ENCODE measurements at places on chromosomes 12 and 14.
A peak's percentile ranks its signal among the peaks of the same experiment; 100 is the strongest.

GRCh38 chr14:22614240-22614799 lies 16.2 kb downstream of the ABHD4 start:
- DNase-seq = no peak

DNA sequence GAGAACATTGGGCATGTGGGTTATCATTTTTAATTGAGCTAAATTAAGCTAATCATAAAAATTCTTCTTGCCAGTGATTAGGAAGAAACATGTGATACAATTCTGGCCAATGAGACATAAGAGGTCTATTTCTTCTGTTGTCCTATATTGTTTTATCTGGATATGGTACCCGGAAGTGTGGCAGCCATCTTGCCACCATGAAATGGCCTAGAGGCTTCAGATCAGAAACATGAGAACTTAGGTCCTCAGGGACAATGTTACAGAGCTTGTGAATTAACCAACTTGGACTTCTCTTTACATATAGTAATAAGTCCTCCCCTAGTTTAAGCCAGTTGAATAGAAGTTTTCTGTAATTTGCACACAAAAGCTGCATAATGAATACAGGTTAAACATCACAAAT lies 30.5 kb downstream of the MBIP start:
- no peak for DNase-seq

DNA sequence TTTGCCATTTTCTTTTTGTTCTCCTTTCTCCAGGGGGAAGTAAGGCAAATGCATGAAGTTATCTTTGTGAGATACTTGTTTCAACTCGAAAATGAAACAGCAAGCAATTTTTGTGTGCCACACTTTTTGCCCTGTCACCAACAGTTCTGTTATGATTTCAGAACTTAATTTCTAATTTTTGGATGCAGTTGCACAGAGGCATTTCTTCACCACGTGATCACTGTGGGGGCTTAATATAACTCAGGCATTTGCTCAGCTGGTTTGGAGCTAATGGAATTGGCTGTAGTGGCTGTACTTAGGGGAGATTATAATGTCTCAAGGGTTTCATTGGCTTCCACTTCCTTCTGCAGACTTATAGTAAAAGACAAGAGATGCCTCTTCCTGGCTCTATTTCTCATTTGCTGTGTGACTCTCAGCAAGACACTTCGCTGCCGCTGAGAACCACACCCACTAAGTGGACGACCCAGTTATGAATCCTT lies 452.4 kb downstream of the RAD51B start:
- DNase-seq = no peak

GRCh38 chr12:125233319-125233718 lies 168.1 kb downstream of the AACS start:
- DNase-seq = no peak

- peak; percentile 8 for DNase-seq
Observed at GRCh38 chr14:21528381-21529348, 2.5 kb upstream of the SALL2 start.

DNA sequence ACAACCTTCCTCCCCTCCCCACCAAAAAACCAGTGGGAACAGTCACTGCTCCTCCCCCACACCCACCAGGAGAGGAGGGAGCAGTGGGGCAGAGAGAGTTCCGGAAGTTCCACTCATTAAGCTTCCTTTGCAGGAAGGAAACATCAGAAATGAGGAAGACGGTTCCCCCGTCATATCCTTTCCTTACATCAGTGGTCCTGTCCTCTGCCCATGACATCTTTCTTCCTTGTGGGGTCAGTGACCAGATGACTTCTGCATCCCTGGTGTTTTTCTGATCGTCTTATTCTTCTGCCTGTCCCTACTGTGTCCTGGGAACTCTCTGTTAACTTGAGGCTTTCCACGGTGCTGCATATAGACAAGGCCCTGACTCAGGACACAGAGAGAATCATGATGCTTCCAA lies 40.8 kb upstream of the SPTLC2 start:
- DNase-seq = no peak

GRCh38 chr14:30678926-30679431 lies 56.9 kb downstream of the SCFD1 start:
- DNase-seq = no peak

DNA sequence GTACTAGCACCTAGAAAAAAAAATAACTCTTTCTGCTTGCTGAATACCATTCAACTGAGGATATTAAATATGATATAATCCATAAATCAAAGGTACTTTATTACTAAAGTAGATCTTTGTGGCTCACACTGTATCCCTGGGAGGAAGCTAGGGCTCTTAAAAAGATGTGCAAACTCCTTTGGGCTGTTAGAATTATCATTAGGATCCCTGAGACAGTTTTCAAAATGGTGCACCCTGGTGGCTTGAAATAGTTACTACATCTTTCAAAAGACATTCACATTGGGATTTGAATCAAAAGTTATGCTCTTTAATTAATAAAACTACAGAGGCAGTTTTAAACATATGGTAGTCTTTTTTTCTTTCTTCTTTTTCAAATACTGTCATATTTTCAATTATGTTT lies 228.5 kb upstream of the G2E3 start:
- no peak for DNase-seq

GRCh38 chr14:100307766-100308426 lies 1.7 kb upstream of the SLC25A29 start:
- no peak for DNase-seq

- DNase-seq = no peak
Observed at GRCh38 chr14:68792678-68792978, 239 bp downstream of the ZFP36L1 start.

- no peak for DNase-seq
Observed at GRCh38 chr12:117313926-117314325, 47.5 kb downstream of the NOS1 start.

GRCh38 chr14:64501411-64502171 lies 2.0 kb downstream of the ZBTB25 start:
- no peak for DNase-seq

DNA sequence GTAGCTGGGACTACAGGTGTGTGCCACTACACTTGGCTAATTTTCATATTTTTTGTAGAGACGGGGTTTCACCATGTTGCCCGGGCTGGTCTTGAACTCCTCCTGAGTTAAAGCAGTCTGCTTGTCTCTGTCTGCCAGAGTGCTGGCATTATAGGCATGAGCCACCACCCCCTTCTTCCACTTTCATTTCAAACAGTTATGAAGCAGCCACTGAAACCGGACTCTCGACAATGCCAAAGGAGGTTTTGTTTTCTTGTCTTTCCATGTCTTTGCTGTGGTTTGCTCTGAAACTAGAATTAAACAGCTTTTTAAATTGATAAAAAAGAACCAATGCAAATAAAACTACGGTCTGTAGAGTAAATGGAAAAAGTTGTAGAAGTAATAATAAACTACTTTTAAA lies 30.4 kb downstream of the RAP1B start:
- no peak for DNase-seq

- DNase-seq = no peak
Observed at GRCh38 chr12:81212996-81213696, 135.3 kb downstream of the ACSS3 start.

GRCh38 chr14:41973178-41973577 lies 366.5 kb downstream of the LRFN5 start:
- DNase-seq = no peak

DNA sequence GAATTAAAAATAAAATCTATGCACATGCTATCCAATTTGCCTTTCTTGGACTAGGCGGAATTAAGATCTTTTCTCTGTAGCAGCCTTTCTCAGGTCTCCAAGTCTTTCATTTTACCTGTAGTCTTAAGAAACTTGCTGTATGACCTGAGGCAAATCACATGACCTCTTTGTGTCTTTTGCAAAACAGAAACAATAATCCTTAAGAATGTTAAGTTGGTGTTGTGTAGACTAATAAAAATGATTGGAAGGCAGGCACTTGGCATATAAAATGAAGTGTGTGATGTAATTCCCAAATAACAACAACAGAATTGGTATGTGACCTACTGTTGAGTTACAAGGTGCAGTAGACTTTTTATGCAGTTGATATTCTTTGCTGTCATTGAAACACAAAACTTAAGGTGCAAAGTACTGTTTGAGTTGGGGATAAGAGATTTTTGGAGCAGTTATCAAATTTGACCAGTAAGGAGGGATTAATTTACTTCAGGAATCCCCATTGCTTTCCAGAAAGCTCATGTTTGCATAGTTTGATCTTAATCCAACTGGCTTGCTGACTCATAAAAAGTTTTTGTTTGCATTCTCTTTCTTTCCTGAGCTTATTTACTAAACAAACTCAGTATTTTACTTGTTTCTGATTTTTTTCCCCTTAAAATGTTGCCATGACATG lies 51.4 kb downstream of the SUSD6 start:
- DNase-seq = no peak

DNA sequence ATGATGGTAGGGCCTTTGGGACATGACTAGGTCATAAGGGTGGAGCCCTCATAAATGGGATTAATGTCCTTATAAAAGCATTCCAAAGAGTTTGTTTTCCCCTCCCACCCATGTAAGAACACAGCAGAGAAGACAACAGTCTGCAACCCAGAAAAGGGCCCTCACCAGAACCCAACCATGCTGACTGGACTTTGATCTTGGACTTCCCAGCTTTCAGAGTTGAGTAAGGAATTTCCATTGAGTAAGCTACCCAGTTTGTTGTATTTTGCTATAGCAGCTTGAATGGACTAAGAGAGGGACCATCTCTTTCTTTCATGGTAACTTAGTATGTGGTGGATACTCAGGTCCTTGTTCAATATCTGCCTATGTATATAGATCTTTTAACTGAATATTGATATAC lies 2.9 kb upstream of the SPX start:
- DNase-seq = no peak

DNA sequence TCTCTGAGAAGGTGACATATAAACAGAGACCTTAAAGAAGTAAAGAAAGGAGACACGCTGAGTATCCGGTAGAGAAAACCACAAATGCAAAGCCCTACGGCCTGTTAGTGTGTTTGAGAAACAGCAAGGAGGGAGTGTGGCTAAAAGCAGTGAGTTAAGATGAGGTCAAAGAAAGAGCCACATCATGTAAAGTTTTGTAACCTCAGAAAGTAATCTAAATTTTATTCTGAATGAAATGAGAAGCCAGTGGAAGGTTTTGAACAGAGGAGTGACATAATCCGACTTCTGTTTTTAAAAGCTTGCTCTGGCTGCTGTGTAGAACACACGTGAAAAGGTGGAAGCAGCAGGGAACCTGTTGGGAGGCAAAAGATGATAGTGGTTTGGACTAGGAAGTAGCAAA lies 32.6 kb downstream of the PPP2R5E start:
- no peak for DNase-seq

GRCh38 chr12:15227004-15227679 lies 5.9 kb upstream of the RERG start:
- no peak for DNase-seq

DNA sequence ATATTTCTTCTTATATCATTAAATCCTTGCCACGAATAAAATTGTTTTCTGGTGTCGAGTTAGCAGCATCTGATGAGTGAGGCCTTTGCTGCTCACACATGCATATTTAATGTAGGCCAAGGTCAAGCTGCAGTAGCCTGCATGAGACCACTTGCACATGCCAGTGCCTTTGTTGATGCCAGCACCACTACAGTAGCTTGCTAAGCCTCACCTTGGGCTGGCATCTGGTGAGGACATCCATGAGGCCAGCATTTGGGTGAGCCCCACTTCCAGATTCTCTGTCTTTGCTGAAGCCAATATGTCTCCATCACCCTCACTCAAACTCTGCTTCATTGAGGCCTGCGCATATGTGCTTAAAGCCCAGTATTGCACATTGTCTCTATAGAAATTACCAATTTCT lies 8.0 kb downstream of the CCDC59 start:
- DNase-seq = no peak

- no peak for DNase-seq
Observed at GRCh38 chr12:125129179-125129571, 63.9 kb downstream of the AACS start.

DNA sequence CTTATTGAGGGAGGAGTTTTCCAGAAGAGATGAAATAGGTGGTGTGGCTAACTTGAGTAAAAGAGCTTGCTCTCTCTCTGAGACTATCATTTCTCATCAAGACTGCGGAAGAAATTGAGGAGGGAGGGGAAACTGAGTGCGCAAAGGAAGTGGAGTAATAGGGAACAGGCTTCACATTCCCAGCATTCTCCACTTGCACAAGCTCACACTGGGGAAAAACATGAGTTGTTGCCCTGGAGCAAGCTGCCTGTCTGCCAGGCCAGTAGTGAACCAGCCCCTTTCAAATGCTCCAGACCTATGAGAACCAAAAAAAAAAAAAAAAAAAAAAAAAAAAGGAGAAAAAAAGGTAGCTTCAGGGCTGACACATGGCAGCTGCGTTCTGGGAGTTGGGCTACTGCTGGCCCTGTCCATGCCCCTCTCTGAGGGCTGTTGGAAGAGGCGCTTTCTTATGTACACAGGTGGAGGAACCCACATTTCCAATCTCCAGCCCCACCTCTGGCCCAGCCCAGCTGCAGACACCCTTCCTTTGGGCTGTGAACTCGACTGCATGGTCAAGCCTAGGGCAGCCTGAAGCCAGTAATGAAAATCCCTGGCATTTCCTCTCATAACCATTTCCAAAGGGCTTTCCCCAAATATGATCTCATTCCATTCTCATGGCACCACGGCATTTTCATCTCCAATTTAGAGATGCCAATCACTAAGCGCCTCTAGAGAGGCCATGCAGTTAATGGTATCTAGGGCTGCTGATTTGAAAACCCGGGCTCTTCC lies 32.5 kb upstream of the EMP1 start:
- DNase-seq = no peak

DNA sequence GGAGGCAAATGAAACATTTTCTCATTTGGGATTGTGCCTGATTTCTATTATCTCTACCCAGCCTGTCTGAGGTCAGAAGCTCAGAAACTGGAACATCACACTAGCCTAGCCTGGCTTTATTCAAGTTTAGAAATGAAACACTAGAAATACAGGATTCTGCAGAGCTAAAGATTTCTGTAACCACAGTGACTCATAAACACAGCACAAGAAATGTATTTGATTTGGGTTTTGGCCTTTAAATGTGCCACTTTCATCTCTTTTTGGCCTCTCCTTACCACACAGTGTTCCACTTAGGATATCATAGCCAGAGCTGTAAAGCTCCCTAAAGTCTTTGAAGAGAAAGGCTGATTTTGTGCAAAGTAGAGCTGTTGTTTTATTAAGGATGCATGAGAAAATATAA lies 307.5 kb downstream of the EMP1 start:
- DNase-seq = no peak

DNA sequence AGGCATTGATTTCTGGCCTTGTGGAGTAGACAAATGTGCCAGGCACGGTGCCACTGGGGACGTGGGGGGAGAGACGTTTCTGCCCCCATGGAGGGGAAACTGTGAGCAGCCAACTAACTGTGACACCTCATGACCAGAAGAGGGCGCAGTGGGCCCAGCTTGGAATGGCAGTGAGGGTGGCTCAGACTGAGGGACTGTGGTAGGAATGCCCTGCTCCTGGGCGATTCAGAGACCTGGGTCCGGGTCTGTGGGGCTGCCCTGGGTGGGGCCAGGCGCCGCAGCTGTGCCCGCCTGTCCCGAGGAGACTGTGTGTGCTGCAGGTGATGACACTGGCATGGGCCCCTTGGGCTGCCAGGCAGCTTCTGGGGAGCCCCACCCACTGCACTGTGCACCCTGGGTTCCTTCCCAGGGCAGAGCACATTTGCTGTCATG lies 60.6 kb downstream of the SLC25A47 start:
- DNase-seq = no peak

GRCh38 chr12:116339062-116339461 lies 61.6 kb upstream of the MED13L start:
- DNase-seq = peak; percentile 17

GRCh38 chr12:54926246-54926645 lies 58.3 kb downstream of the TESPA1 start:
- no peak for DNase-seq

- no peak for DNase-seq
Observed at GRCh38 chr12:132783917-132784531, 22.4 kb upstream of the ANKLE2 start.

Measured in NCI-H2029 treated with DMSO at 0.1 percent for 48 hours (cell line).